ENCODE measurements at places on chromosomes 11 and 22. TPM values are rescaled to one million over a fixed set of nuclear protein-coding genes. Genes with fewer than 3 reads are reported as not detected.

SERPING1 gene
- 11.6 TPM for total RNA-seq

GAL3ST3 gene
- 0.13 TPM for total RNA-seq

SLC22A6 gene
- not detected for total RNA-seq

SLC22A8 gene
- total RNA-seq: not detected

MIOX gene
- total RNA-seq: 0.10 TPM

ASCL3 gene
- not detected for total RNA-seq

APOBEC3A gene
- not detected for total RNA-seq

PRAME gene
- total RNA-seq: not detected

GGTLC3 gene
- not detected for total RNA-seq

RPS13 gene
- total RNA-seq: 344 TPM

Measured in smooth muscle cell of the pulmonary artery (primary cell).